ENCODE measurements at places on chromosomes 2 and 18.

DNA sequence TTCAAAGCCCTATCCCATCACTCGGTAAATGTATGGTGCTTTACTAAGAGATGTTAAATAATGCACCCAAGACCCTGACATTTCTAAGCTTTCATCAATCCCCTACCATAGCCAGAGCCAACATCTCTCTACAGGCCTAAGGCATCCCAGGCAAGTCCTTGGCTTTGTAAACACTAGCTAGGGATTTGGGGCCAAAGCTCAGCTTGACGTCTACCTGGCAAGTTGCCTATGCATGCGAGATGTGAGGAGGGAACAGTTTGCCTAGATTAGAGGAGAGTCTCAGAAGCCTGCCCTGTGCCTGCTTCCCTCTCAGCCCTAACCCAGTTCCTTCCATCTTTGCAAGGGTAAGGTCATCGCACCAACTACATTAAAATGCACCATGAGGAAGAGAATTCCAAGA, 221.5 kb upstream of the NCKAP5 start:
- DNase-seq, result no peak

- no peak for DNase-seq
Observed at GRCh38 chr18:48831802-48832201, 119.0 kb downstream of the SMAD7 start.

DNA sequence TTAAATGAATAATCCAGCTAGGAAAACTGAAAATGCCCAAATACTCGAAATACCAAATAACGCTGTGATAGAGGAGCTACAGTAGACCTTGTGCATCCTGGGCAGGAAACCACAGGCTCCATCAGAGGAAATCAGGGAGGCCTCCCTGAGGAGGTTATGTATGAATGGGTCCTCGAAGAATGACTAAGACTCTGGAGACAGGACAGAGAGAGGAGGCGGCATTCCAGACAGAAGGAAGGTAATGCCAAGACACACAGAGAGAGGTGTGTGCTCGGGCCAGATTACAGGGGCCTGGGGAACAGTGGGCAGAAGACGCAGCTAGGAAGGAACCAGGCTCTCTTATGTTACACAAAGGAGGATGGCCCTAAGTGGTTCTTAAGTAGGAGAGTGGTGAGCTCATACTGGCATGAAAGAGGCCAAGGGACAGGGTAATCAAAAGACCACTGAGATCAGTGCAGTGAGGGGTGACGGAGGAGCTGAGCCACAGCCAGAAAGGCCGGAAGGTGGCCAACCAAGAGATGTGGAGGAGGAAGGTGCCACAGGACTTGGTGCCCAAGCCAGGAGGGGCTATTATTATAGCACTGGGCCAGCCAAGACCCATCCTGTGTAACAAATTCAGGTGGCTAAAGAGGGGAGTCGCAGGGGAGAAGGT, 9.9 kb downstream of the ST3GAL5 start:
- no peak for DNase-seq

GRCh38 chr2:222756951-222757650, 85.6 kb downstream of the MOGAT1 start:
- no peak for DNase-seq

GRCh38 chr2:164479460-164479859, 141.8 kb downstream of the GRB14 start:
- no peak for DNase-seq

DNA sequence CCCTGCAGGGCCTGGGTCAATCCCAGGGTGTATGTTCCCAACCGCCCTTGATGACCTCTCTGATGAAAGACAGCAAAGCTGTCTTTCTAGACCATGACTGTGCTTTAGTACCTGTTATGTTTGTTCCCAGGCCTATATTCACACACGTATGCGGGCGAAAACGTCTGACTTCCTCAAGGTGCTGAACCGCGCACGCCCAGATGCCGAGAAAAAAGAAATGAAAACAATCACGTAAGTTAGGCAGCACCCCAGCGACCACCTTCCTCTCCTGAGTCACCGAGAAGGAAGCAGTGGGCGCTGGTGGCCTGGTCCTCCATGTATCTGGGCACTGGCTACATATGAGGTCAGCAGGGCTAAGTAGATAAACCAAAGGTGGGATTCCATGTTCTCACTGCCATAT, 11.1 kb upstream of the GPBAR1 start:
- DNase-seq, result no peak

- no peak for DNase-seq
Observed at GRCh38 chr2:50987616-50988313, 44.2 kb downstream of the NRXN1 start.

- DNase-seq, result no peak
Observed at GRCh38 chr2:223711596-223712326, 109.6 kb upstream of the SCG2 start.

GRCh38 chr2:128187032-128187654, 96.1 kb downstream of the UGGT1 start:
- no peak for DNase-seq

GRCh38 chr2:228827056-228827700, 443.9 kb downstream of the PID1 start:
- no peak for DNase-seq

- no peak for DNase-seq
Observed at GRCh38 chr2:96956211-96956610, 30.2 kb downstream of the FAM178B start.

Data from CD4-positive, alpha-beta T cell treated with Interferon gamma for 1 hour (primary cell).